ENCODE measurements at places on chromosomes 12 and 14.
A peak's percentile ranks its signal among the peaks of the same experiment; 100 is the strongest.

- DNase-seq = no peak
Measured at GRCh38 chr14:77529213-77529612, 30.6 kb upstream of the ISM2 start.

DNA sequence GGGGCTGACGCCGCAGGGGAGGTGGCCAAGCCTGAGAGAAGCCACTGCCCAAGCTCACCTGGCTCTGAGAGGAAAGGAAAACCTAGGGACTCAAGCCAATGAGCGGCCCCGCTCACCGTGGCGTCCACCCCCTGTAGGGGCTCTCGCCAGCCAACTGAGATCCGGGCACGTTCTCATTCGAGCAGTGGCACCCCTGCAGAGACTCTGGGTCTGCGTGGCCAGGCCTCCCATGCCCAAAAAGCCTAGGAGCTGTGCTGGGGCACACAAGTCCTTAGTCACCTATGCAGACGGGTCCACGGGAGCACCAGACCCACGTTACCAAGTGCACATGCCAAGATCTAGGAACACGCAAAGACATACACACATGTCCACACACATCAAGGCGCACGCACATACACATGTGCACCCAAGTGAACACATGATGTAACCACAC, 106.2 kb downstream of the NCOR2 start:
- no peak for DNase-seq

DNA sequence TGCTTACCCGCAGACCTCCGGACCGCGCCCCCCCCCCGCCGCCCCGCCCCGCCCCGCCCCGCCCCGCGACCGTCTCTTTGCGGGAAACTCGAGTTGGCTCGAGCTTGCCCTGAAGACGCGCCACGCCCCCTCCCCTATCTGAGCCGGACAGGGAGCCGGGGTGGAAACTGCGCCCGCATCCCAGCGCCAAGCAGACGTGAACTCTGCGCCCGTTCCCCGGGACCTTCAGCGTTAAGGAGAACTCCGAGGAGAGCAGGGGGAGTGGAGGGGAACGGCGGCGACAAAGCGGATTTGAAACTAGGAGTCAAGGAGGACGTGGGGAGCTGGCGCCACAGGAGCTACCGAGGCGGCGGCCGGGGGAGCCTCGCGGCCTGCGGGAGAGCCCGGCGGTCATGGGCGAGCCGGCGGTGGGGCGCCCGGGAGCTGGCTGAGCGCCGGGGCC, at the start of gene KCNK13:
Gene KCNK13, plus strand, starts transcription at position 310 of the 442 bp plus-strand sequence. CDS start 212 bp downstream, outside the sequence.
- no peak for DNase-seq

GRCh38 chr12:29152981-29153630, 4.0 kb downstream of the FAR2 start:
- no peak for DNase-seq

DNA sequence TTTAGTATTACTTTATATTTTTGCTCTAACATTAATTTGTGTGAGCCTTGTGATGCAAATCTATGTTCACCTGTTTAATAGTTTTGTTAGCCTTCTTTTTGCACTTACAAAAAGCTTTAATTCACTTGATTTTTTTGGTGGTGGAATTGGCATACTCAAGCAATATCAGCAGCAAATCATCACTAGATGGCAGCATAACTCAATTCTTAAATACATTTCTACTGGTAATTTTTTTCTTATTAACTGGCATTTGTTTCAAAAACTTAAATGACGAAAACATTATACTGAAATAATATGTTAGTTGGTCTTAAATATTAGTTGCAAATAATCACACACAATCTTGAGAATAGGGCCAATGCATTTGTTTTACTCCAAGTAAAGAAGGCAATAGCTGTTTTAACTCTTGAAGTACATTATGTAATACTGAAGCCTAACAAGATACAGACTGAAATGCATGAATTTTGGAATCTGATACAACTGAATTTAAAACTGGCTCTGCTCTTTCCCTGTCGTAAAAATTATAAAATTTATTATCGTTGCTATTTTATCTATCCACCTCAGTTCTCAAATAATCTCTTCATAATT, 151.5 kb downstream of the ATXN7L3B start:
- DNase-seq = peak; percentile 79

- DNase-seq = no peak
Measured at GRCh38 chr12:3357950-3358525, 133.0 kb upstream of the PRMT8 start.

DNA sequence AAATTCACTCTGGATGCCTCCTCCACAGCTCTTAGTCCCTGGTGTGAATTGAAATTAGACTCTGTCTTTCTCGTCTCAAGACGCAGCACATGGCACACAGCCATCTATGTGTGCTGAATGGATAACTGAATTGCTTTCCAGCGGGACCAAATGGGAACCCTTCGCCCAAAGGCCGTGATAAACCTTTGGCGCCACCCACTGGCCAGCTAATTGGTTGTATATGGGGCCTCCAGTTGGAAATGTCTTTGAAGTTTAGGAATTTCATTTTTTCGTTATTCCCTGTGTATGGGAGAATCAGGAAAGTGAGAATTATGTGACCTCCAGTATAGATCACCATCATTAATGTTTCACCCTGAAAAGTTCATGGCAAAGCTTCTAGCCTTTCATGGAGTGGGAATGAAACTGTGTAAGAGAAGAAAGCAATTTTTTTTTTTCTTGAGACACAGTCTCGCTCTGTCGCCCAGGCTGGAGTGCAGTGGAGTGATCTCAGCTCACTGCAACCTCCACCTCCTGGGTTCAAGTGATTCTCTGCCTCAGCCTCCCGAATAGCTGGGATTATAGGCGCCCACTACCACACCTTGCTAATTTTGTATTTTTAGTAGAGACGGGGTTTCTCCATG, 9.8 kb upstream of the HSP90AA1 start:
- DNase-seq = peak; percentile 78

DNA sequence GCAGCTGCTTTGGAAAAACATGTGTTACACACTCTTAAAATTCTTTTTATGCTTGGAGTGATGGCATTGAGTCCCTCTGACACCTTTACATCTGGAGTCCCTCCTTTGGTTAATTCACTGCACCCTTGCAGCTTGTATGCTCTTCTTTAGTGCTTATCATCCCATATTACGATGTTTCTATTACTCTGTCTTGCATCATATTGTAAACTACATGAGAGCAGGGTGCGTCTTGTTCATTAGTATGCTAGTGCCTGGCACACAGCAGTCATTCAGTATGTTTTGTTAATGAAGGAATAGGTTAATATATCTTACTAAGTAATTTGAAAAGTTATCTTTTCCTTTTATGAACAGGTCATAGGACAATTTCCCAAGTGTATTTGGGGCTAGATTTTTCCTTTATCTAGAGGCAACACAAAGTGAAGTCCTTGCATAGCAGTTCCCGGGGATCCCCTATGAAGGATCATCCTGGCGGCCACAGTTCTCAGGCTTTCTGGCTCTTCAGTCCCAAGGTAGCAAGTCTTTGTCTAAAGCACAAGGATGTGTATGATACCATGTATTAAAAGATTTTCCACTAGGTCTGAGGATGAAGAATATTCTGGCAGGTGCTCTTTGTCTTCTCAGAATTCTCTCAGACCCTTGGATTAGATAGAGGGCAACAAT, 363.8 kb downstream of the FUT8 start:
- DNase-seq = no peak

GRCh38 chr14:52233693-52234092, 33.8 kb upstream of the PTGDR start:
- DNase-seq = no peak

DNA sequence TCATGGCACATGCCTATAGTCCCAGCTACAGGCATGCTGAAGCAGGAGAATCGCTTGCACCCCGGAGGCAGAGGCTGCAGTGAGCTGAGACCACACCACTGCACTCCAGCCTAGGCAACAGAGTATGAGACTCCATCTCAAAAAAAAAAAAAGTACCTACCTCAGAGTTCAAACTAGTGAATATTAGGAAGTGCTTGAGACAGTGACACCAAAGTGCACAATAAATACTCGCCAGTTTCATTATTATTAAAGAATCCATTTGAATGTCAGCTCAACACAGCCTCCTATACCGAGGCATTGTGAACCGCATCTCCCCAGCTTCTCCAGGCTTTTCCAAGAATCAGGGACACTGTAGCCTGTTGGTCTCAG, 5.0 kb downstream of the GAPDH start:
- DNase-seq = peak; percentile 48

DNA sequence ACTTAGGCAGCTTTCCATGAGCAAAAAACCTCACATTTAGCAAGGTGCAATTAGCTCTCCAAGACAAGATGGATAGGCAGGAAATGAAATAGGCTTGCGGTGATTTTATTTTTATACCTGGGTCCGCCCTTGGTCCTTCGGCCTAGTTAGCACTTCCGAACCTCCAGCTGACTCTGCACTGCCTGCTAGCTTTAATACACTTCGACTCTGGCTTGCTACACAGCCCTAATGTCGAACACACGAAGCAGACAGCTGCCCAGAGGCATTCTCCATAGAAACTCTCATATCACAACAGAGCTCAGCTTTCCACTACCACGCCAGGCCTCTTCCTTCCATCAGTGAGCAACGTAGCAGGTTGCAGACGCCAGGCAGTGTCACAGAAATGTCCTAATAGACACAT, 688.0 kb downstream of the VRK1 start:
- DNase-seq = no peak

GRCh38 chr12:71589478-71589881, 74.2 kb downstream of the ZFC3H1 start:
- DNase-seq = peak; percentile 32

GRCh38 chr14:60102389-60102788, 10.7 kb downstream of the PCNX4 start:
- DNase-seq = peak; percentile 91

DNA sequence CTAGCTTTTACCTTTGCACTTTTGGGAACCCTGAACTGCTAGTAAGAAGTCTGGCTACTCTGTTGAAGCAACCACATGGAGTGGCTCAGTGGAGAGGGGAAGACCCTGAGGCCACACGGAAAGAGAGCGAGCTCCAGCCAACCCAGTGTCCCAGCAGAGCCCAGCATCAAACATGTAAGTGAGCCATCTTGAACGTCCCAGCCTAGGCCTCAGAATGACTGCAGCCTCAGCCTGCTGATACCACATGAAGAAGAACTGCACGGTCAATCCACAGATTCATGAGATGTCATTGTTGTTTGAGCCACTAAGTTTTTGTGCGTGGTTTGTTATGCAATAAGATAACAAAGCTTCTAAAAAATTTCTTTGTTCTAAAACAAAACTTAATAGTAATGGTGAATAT, 40.2 kb downstream of the TFCP2 start:
- no peak for DNase-seq

DNA sequence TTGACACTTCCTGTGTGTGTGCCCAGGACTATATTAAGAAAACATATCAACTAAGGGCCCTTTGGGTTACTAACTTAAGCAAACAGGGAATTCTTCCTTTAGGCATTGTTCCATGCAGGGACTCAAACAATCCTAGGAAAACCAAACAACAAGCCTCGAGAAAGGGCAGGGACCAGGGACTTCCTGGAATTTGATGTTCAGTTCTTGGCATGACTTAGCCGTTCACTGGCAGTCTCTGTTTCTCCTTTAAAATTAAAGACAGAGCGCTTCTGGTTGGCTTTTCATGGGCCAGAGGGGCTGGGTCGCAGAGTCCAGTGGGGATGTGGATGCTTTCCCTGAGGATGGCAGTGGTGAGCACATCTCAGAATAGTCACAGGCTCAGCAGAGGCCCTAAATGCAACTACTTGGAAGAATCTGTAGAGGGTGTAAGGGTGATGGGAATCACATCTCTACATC, 35.2 kb downstream of the RNFT2 start:
- no peak for DNase-seq

DNA sequence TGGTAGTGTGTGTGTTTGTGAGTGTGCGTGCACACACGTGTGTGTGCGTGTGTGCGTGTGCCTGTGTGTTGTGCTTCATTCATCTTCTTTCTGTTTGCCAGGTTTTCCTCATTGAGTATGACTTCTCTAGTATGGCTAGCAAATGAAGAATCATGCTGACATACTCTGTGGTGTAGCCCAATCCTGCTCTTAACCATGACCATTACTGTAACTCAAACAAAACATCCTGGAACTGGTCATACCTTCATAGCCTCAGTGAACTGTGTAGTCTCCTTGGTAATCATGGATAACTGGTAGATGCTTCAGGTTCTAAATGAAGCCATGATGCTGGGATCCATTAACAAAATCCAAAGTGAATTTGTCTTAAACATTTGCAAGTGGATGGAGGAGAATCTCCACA, 1117.7 kb downstream of the BCL11B start:
- no peak for DNase-seq

GRCh38 chr14:30427846-30428245, 131.1 kb upstream of the G2E3 start:
- no peak for DNase-seq

All from cardiac fibroblast (primary cell).